ENCODE measurements at places on chromosomes 13 and 19.

- no peak for DNase-seq
Measured at GRCh38 chr13:30870049-30870884, 35.8 kb upstream of the MEDAG start.

DNA sequence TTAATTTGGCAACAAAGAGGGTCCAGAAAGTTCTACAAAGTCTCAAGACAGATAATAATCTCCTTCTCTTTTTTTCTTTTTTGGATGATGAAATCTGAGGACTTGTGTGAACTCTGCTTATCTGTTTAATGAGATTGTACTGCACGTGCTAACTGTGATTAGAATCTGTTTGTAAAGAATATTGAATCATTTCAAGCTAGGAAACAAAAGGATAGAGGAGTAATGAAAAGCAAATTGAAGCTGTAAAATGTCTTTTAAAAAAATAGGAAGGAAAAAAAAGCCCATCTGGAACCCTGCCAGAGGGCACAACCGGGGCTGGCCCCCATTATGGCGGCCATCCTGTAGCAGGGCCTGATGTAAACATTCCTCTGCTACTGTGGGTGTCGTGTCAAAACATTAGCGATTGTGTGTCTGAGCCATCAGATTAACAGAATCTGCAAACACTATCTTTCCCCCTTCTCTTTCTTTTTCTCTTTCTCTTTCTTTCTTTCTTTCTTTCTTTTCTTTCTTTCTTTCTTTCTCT is 83.0 kb downstream of the FLT1 start:
- no peak for DNase-seq

DNA sequence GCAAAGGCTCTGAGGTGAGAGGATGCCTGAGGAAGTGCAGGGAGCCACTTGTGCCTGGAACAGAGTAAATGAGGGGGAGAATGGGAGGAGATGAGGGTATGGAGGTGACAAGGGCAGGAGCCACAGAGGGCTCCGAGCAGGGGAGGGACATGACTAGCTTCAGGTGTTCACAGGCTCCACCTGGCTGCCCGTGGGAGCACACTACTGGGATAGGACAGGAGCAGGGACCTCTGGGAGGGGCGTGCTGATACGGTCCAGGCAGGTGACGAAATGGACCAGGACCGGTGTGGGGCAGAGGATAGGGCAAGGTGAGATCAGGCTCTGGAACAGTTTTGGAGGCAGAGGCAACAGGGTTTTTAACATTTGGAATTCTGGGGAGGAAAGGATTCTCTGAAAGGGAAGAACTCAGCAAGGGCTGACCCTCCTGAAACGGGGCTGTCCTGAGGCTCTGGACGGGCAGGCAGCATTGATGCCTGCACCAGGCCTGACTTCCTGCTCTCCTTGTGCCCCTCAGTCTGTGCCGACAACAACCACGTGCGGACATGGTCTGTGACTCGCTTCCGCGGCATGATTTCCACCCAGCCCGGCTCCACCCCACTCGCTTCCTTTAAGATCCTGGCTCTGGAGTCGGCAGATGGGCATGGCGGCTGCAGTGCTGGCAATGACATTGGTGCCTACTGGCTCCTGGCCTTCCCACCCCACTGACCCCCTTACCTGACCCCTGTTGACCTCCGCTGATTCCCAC is 11.6 kb downstream of the SHKBP1 start:
- no peak for DNase-seq

DNA sequence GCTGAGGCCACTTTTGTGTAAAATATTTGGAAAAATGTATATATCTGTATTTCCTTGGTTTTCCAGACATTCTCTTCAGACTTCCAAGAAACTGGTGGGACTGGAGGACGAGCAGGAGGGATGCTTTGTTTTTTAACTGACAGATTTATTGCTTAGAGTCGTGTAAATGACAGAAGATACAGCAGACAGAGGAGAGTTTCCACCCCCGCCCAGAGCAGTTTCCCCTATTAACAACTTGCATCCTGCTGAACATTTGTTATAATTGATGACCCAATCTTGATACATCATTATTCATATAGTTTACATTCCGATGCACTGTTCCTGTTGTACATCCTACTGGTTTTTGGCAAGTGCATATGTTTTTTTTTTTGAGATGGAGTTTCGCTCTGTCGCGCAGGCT is 7.1 kb upstream of the DOCK6 start:
- no peak for DNase-seq

DNA sequence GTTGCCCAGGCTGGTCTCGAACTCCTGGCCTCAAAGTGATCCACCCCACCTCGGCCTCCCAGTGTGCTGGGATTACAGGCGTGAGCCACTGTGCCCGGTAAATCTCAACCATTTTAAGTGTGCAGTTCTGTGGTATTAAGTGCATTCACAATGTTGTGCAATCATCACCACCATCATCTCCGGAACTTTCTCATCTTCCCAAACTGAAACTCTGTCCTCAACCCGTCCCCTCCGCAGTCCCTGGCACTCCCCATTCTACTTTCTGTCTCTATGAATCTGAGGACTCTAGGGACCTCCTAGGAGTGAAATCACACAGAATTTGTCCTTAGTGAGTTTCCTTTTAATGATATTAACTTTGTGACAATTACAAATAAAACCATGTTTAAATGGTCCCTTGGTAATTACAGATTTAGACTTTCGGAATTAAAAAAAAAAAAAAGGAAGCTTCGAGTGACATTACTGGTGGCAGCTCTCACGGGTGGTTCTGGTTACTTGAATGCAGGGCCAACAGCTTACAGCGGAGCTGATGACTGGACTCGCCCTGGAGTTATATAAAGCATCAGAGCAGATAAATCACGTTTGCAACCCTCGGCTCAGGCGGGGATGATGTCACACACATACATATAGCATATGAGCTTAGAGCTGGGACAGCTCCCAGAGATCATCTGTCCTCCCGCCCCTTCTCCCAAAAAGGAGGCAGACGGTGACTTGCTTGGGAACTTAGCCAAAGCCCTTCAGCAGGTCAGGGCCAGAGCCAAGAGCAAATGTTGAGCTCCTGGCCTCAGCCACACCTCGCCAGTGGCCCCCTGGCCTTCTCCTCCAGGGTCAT is 89.8 kb downstream of the ZNF557 start:
- DNase-seq, result no peak
